ENCODE measurements at places on chromosomes 3 and 15. TPM values are rescaled to one million over a fixed set of nuclear protein-coding genes. Genes with fewer than 3 reads are reported as not detected.

STRIT1 gene
- total RNA-seq = not detected

CTXND1 gene
- not detected for total RNA-seq

ITIH1 gene
- not detected for total RNA-seq

LSMEM2 gene
- not detected for total RNA-seq

TMEM212 gene
- not detected for total RNA-seq

PLAAT1 gene
- not detected for total RNA-seq

PSMD6 gene
- 83.0 TPM for total RNA-seq

ZNF501 gene
- 5.5 TPM for total RNA-seq

BFSP2 gene
- not detected for total RNA-seq

MYLK gene
- 85.2 TPM for total RNA-seq

LIPC gene
- 3.2 TPM for total RNA-seq

RLBP1 gene
- not detected for total RNA-seq

ZBBX gene
- total RNA-seq = not detected

IDH2 gene
- total RNA-seq = 33.7 TPM

SLC12A1 gene
- total RNA-seq = not detected

FRMD5 gene
- 15.4 TPM for total RNA-seq
